ENCODE measurements at places on chromosomes 16 and 17.

GRCh38 chr17:42779936-42780850 lies at the start of gene WNK4:
WNK4 (plus strand) TSS chr17:42780610; CDS start chr17:42780699, 89 bp downstream.
- DNase-seq: no peak

- no peak for DNase-seq
Measured at GRCh38 chr16:4788489-4788889, 344 bp upstream of the SEPTIN12 start.

- DNase-seq: no peak
Measured at GRCh38 chr17:4554441-4554996, 665 bp downstream of the MYBBP1A start.

DNA sequence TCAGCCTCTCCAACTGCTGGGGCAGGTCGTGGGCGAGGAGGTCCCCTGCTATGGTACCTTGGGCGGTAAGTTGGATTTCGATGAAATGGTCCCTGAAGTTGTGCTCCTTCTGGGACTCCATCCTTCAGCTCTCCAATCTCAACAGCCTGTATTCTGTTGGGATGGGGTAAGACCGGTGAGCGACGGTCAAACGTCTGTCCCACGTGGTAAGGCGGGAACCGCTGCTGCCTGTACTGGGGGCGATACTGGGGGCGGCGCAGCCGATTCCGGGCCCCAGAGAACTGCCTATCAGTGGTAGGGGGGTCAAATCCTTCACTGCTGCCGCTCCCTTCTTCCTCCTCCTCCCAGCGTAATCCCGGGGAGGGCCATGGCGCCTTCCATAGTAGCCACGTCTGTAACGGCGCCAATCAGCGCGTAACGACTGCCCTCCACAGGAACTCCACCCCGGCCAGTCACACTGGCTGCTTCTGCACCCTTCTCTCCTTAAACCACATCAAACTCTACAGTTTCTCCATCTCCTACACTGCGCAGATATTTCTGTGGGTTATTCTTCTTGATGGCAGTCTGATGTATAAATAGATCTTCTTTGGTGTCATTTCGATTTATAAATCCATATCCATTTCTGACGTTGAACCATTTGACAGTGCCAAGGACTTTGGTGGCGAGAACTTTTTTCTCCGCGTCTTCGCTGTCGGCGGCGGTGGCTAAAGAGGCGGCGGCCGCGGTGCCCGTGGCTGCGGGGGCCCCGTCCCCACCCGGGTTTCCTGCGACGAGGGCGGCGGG lies 41.1 kb downstream of the AHSP start:
- DNase-seq: no peak

Data from thoracic aorta (tissue), 2 donors.